Activated CD4-positive, alpha-beta T cell treated with anti-CD3 and anti-CD28 coated beads, Interleukin-2, Interleukin-4, amounts not matched to agents 100 ng/mL and 50 ng/mL, durations not matched to agents 16 hours and 8 hours (primary cell): ENCODE measurements at places on chromosomes 4 and X.

DNA sequence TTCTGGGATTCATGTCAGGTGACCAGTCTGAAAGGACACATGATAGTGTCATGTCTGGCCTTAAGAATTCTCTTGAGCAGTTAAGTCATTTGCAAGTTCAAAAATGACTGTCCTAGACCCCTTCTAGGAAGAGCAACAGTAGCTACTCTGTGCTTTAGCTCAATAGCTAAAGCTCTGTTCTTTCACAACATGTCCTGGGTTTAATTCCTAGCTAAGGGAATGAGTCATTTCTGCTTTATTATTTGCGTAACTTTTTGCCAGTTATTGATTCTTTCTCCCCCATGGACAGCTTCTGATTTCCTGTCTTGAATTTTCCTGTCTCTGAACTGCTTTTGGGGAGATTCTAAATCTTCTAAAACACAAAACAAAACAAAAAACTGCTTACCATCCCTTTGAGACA lies 1055.8 kb upstream of the DIAPH2 start:
- DNase-seq = no peak

DNA sequence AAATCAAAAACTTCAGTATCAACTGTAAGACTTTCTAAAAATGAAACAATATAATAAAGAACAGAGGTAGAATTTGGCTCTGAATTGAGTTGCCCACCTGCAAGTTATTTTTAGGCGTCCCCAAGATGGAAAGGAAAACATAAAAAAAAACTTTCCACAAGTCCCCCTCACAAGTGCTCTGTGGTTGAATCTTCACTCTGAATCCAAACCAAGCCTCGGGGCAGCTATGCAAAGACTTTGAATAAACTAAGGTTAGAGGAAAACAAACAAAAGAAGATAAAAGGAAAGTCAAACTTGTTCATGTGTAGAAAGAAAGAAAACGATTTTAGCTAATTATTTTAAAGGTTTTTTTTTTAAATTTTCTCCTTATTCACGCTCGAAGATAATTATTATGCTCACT lies 372.4 kb upstream of the SLIT2 start:
- no peak for DNase-seq

DNA sequence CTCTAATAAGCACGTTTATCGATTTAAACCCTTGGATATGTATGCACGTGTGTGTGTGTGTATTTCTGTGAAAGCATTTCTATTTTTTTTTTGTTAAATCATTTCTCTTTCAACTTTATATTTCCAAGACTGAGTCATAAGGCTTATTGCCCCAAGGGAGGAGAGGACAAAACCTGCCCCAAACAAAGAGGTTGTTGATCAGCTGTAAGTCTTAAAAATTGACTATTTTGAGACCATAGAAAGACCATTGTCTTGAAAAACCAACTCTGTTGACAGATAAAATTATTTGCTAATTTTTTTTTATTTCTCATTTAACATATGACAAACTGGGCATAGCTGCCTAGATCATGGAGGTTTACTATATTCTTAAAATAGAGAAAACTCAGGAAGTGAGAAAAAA lies 222.4 kb downstream of the FMR1NB start:
- no peak for DNase-seq

DNA sequence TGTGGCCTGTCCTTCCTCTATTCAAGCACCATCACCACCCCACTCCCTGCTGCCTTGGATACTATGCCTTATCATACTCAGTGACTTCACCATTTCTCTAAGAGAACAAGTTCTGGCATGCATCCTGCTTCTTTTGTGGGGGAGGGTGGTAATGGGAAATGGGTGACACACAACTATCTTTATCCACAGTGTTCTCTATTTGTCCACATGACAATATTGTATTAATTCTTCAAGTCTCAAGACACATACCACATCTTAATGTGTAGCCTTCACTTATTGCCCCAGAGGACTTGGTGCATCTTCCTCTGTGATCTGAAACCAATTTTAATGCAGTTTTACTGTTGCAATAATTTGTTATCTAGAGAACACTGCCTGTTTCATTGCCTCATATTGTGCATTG lies 29.3 kb upstream of the UGT2B7 start:
- DNase-seq = no peak

DNA sequence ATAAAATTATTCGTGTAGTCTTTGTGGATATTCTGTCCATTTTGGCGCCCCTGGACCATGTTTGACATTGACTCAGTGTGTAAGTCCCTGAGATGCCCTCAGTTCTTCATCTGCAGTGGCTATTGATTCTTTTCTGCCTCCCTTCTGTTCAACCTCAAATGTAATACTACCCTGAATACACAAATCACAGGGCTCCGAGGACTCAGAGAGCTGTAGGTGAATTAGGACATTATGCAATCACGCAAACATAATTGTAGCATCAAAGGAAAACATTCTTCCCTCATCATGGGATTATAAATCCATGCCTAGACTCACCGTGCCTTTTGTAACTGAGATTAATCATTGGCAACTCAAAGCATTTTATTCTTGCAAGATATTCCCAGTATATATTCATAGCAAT lies 161.4 kb upstream of the PACRGL start:
- no peak for DNase-seq

GRCh38 chrX:30659421-30659820 lies 6.2 kb downstream of the GK start:
- DNase-seq = peak; percentile 77

GRCh38 chr4:8121292-8122015 lies 37.2 kb downstream of the ABLIM2 start:
- DNase-seq = no peak

GRCh38 chr4:138499627-138500026 lies 257.5 kb upstream of the SLC7A11 start:
- no peak for DNase-seq

DNA sequence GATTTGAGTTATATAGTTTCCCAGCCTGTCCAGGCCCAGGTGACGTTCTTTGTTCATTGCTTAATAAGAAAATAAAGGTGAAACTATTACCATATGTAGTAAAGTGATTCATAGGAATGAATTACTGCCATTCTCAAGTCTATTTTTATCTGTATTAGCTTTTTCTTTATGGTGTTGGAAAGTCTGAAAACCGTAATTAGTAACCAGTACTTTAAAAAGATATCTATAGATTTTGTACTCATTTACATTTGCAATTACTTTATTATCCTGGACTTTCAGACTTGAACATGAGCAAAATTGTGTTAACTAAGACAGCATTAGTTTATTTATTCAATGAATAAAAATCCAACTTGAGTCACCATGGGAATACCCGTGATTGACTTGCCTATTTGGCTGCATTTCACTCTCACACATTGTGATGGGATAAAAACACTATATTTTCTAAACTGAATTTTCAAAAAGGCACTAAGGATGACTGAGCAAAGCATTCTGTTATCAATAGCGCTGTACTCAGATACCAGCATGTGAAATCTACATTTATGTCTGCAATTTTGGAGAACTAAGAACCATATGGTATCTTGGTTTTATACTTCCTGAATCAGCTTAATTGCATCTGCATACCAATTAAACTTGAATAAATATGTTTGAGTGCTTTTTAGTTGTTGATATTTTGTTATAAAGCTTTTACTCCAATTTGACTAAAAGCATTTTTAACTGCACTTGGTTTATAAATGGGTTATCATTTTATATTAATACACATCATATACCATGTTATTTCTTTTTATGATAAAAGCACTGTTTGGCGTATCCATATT lies 154.6 kb downstream of the CCSER1 start:
- DNase-seq = no peak
